Fibroblast of upper back skin (primary cell): ENCODE measurements at places on chromosomes 2 and 18.
A peak's percentile ranks its signal among the peaks of the same experiment; 100 is the strongest.

DNA sequence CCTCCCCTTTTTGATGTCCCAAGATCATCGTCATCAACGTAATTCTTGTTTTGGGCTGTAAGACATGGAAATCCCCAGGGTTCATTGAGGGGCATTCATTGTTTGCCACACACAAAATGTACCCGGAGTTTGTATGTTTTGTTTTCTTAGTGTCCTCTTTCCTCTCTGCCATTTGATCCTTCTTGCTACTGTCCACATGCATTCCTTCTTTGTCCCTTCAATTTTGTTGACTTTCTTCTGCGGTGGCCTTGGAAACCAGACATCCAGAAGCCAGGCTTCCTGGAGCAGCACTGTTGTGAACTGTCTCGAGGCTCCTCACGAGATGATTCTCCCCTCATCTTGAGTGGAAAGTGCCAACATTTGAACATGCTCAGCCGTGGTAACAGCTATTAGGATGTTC, 24.8 kb downstream of the IGFBP2 start:
- DNase-seq = no peak

GRCh38 chr2:240913810-240914644, 7.9 kb downstream of the CROCC2 start:
- peak; percentile 44 for DNase-seq

DNA sequence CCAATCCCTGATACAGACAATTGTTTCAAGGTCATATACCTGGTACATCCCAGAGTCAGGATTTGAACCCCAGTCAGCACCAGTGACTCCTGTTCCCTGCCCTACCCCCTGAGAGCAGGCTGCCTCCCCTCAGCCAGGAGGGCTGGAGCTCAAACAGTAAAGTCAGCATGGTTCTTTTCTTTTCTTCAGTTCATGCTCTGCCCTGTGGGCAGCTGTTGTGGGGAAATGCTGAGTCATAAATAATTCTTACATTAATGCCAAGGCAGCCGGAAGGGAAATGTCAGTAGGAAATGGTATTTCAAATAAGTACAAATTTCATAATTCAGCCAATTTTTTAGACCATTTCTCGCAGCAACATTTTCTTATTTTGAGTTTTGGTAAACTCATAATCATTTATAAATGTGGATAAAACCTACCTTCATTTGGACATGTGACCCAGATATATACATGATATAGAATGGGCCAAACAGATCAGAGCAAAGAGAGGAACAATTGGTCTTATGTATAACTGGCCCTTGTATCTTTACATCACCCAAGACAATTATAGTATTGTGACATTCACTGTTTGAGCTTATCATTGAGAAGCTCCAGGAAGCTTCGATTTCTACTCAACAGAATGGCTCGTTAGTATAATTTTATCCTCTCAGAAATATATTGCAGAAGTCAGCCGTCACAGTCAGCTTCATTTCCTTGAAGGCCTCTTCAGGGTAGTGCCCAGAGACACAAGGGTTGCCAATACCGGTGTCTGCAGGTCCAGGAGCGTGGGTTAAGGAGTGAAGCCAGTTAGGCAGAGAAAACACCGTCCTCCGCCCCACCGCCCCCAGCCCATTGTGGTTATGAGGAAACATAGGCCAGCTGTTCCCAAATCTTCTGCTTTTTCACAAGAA, 28.0 kb upstream of the SCYGR1 start:
- peak; percentile 60 for DNase-seq

- no peak for DNase-seq
These were observed 148.1 kb downstream of the SLC8A1 start for GRCh38 chr2:40303746-40304145.

GRCh38 chr18:75003764-75004690, 204.9 kb downstream of the PTGR3 start:
- no peak for DNase-seq

DNA sequence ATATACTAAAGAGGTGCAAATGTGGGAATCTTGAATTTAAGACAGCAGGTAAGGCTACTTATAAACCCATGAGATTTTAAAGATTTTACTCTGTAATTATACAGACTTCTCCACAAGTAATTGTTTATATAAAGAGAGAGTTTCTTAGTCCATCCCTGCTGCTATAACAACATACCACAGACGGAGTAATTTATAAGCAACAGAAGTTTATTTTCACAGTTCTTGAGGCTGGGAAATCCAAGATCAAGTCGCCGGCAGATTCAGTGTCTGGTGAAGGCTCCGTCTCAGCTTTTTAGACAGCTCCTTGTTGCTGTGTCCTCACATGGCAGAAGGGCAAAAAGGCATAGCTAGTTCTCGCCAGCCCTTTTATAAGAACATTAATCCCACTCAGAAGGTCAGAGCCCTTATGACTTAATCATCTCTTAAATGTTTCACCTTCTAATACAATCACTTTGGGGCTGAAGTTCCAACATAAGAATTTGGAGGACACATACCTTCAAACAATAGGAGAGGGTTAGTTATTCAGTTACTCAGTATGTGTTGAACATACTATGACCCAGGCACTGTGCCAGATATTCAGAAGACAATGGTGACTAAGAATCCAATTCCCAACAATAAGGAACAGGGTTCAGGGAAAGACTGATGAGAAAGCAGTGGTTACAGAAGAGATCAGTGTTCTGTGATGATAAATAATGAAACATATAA, 466.0 kb downstream of the RIT2 start:
- DNase-seq = peak; percentile 4

DNA sequence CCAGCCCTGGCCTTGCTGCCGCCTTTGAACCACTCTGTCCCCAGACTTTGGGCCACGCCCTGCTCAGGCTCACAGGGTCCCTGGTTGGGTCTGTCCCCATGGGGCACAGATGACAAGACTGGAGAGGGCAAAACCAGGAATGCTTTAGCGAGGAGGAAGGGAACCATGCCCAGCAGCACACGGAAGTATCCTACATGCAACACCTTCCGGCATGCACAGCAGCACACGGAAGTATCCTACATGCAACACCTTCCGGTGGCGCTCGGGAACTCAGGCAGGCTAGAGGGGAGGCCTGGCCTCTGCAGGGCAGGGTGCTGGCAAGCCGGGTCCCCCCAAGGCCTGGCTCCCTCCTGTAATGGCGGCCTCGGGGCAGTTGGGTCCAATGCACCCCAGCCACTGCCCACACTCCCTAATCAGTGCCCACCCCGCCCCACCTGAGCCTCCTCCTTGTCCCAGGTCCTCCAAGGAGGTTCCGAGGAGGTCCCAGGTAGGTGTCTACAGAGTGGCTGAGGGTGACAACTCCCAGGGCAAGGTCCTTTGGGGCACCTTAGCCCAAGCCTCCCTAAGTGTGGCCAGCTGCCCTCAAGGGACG, 33.6 kb upstream of the SNED1 start:
- no peak for DNase-seq

GRCh38 chr2:60989259-60989658, 28.3 kb upstream of the PEX13 start:
- DNase-seq = no peak
